ENCODE measurements at places on chromosomes 11 and 22. TPM values are rescaled to one million over a fixed set of nuclear protein-coding genes. Genes with fewer than 3 reads are reported as not detected.

The SAA4 gene
- polyA plus RNA-seq = not detected

The CCND1 gene
- 30.4 TPM for polyA plus RNA-seq

The UBQLNL gene
- polyA plus RNA-seq = 0.80 TPM

The OR4D5 gene
- not detected for polyA plus RNA-seq

The DBX1 gene
- not detected for polyA plus RNA-seq

The RBX1 gene
- polyA plus RNA-seq = 86.3 TPM

The HPX gene
- 0.73 TPM for polyA plus RNA-seq

The CCDC83 gene
- polyA plus RNA-seq = not detected

The AQP11 gene
- 0.52 TPM for polyA plus RNA-seq

The TMPRSS5 gene
- 1.9 TPM for polyA plus RNA-seq

The FBLN1 gene
- polyA plus RNA-seq = 36.4 TPM

The YPEL1 gene
- polyA plus RNA-seq = 4.2 TPM

The SYT9 gene
- polyA plus RNA-seq = 0.01 TPM

The GDPD4 gene
- polyA plus RNA-seq = not detected

The OR56A1 gene
- polyA plus RNA-seq = not detected

The TREH gene
- 0.83 TPM for polyA plus RNA-seq

The HDAC10 gene
- polyA plus RNA-seq = 7.9 TPM

The ANKK1 gene
- 0.06 TPM for polyA plus RNA-seq

- DNase-seq = no peak
Measured at GRCh38 chr11:102214623-102215022, 102.7 kb upstream of the BIRC3 start.

DNA sequence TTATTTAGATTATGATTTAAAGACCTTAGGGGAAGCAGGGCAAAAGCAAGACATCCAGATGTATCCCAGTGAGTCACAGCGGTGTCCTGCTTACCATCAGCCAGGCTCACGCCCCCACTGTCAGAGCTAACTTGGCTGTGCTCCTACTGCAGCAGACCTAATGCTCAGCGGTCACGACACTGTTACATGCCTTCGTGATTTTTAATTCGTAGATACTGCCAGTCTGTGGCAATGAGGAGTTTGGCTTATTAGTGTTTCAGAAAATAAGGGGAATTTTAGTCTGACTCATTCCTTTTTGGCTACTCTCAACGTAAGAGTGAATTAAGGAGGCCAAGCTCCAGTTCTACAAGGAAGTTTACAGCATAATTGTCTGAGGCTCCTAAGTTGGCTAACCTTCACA lies 22.7 kb downstream of the EFCAB6 start:
- peak; percentile 23 for DNase-seq

DNA sequence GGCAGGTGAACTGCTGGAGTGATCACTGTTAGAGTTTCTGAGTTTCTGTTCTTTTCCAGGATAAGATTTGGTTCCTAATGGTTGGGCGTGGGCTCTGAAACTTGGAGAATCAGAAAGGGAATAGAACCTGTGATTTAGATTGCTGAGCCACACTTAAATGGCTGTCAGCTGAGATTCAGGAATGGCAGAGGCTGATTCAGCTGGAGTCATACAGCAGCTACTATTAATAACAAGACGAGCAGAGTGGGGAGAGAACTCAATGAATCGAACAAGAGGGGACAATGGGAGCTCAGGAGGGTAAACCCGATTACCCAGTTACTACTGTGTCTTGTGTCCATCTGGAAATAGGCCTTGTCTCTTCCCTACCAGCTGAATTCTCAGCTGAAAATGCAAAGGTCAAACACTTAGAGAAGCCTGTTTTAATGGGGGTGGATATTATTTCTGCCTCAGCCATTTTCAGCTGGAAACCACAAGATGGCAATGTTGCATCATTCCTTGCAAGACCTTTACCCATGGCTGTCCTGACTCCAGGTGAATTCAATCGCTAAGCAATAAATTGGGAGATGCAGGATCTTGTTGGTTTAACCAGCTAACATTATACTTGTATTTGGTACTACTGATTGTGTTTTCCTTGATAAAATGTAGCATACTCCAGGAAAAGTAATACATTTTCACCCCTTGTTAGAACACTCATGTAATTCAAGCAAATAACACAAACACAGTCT lies 104.5 kb upstream of the RAG2 start:
- no peak for DNase-seq

DNA sequence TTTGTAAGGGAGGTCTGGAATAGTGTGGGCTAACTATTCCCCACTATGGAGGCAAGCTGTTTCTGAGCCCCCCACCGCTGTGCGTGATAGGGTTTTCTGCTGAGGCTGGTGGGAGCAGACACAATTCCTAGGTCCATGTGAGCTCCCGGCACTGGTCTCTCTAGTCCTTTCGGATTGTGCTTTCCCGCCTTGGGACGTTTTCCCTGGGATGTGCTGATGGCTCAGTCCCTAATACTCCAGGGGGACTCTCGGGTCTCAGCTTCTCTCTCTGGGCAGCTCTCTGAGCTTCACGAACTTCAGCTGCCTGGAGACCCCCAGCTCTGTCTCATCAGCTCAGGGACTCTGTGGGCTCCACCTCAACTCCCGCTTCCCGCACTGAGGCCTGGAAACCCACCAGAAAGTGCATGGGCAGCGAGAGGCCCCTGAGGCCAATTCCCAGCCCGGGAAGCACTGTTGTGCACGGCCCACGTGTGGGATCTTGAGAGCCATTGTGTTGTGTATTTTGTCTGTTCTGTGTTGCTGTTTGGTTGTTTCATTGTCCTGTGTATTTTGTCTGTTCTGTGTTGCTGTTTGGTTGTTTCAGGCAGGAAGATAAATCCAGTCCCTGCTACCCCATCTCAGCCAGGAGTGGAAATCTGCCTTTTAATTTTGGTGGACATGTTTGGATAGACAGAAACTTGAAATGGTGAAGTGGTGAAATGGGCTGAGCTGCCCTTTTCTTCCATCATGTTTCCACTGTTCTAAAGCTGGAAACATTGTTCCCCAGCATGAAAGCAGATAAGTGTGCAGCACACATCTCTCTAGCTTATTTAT lies 12.7 kb upstream of the TNNT3 start:
- no peak for DNase-seq

GRCh38 chr11:106961518-106961917 lies 56.8 kb downstream of the GUCY1A2 start:
- no peak for DNase-seq

GRCh38 chr11:31922450-31922849 lies 111.3 kb upstream of the PAX6 start:
- DNase-seq = no peak

DNA sequence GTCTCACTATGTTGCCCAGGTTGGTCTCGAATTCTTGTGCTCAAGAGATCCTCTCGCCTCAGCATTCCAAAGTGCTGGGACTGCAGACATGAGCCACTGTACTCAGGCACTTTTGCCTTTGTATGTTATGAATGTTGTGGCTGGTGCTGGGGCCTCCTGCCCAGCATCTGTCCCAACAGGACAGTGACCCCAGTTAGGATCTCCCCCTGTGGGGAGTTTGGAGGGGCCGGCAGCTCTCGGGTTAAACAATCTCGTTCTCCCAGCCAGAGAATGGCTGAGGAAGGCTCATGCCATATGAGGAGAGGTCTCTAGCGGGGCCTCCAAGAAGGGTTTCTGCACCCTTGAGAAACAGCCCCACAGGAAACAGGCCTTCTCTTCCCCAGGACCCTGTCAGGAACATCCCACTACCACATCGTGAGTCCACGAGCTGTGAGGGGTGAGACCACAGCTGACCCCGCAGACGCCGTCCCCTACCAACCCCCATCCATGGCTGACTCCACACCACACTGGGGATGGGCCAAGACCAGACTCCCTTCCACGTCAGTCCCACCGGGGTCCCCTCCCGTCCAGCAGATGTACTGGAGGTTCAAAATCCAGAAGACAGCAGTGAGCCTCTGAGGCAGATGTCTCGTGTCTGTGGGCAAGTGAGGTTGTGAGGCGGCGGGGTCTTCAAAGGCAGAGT lies 54.1 kb downstream of the SHANK2 start:
- DNase-seq = no peak

GRCh38 chr22:49352361-49353169 lies 475.1 kb downstream of the BRD1 start:
- DNase-seq = no peak

- DNase-seq = no peak
Measured at GRCh38 chr11:9850224-9850895, 186.5 kb downstream of the SWAP70 start.

GRCh38 chr11:67432655-67433349 lies 4.5 kb downstream of the RPS6KB2 start:
- no peak for DNase-seq

- DNase-seq = no peak
Measured at GRCh38 chr11:114085965-114086793, 26.7 kb downstream of the ZBTB16 start.

GRCh38 chr11:62151737-62152102 lies 27.9 kb downstream of the INCENP start:
- no peak for DNase-seq

- DNase-seq = no peak
Measured at GRCh38 chr11:111093061-111093460, 152.5 kb upstream of the POU2AF2 start.

- DNase-seq = no peak
Measured at GRCh38 chr22:18966748-18967147, 30.7 kb upstream of the PRODH start.

- no peak for DNase-seq
Measured at GRCh38 chr22:19599626-19600243, 75.5 kb upstream of the CLDN5 start.

GRCh38 chr22:21928048-21928447 lies 24.6 kb downstream of the PPM1F start:
- DNase-seq = no peak

- no peak for DNase-seq
Measured at GRCh38 chr11:111115890-111116289, 129.6 kb upstream of the POU2AF2 start.

- DNase-seq = no peak
Measured at GRCh38 chr11:88152381-88152780, 22.9 kb downstream of the RAB38 start.

DNA sequence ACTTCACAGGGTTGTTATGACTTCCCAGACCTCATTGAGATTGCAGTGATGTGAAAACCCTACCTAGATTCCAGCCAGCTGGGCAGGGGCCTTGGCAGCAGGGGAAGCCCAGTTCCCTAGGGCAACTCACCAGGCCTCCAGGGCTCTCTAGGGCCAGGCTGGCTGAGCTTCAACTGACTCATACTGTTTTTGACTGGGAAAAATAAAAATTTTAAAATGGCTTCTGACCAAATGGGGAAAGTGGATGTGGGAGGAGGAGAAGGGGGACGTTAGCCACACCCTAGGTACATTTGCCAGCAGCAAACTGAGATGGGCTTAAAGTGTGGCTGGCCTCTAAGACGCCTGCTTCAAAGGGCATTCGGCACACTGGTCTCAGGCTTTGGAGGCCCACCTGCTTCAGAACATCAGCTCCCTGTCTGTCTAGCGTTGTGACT lies 39.0 kb downstream of the BMAL1 start:
- no peak for DNase-seq

- no peak for DNase-seq
Measured at GRCh38 chr11:1771700-1772099, 8.0 kb upstream of the CTSD start.

DNA sequence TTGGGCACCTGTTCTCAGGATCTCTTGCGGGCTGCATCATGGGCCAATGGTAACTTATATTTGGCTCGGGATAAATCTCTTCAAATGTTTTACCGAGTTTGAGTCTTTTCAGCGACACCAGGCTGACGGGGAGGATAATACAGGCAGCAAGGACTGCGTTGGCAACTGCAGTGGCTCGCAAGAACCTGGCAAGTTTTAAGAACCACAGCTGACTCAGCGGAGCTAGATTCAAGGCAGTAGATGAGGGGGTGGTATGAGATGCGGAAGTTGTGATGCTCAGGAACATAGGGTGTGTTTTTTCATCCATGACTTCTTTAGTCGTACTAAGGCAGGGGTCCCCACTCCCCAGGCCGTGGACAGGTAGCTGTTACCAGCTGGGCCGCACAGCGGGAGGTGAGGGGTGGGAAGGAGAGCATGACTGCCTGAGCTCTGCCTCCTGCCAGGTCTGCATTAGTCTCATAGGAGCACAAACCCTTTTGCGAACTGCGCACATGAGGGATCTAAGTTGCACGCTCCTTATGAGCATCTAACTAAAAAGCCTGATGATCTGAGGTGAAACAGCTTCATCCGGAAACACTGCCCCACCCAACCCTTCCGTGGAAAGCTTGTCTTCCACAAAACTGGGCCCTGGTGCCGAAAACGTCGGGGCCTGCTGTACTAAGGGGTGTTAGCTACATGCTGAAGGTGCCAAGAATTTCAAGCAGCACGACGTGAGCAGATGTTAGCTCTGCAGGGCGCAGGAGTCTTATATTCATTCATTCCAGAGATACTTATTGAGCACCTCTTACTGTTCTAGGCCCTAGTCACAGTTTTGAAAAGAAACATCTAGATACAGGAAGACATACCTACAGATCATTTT lies 6.4 kb upstream of the JAM3 start:
- no peak for DNase-seq

GRCh38 chr22:50278461-50278860 lies 8.3 kb upstream of the MAPK11 start:
- no peak for DNase-seq

DNA sequence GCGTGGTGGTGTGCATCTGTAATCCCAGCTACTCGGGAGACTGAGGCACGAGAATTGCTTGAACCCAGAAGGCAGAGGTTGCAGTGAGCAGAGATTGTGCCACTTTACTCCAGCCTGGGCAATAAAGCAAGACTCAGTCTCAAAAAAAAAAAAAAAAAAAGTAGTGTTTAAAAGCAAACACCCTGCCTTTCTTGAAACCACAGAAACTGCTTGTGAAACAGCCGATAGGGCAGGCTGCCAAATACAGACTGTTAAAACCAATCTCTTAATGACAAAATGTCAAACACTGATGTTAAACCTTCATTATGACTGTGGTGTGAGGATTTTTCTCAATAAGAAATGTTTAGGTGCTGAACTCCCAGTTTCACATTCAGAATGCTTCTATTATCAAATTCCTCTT lies 27.3 kb downstream of the MARK2 start:
- no peak for DNase-seq

DNA sequence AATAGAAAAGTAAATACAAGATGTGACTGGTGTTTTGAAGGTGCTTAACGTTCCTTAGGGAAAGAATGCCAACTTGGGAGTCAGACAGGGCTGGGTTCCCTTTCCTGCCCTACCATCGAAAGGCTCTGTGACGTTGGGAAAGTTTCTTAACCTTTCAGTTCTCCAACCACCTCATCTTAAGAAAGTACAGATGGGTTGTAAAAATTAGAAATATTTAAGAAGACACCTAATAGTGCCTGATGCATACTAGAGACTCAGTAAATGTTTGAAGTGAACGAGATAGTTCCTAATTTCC lies 1.1 kb downstream of the GTPBP1 start:
- DNase-seq = no peak

DNA sequence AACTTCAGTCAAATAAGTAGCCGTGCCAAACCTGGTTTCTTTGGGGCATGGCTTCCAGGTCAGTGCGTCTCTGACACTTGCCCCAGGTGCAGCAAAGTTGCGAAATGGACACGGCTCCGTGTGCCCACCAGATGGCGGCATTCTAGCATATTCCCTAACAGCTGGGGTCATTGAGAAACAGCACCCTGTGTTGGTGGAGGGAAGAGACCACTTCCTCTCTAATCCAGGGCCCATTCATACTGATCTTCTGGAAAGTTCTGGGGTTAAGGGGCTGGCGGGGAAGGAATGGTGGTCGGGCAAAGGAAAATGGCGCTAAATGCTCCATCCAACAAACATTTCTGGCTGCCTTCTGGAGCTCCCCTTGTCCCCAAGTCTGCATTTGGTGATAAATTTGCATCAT lies 141.2 kb upstream of the TIMP3 start:
- DNase-seq = peak; percentile 70

GRCh38 chr11:111521135-111521534 lies 6.6 kb downstream of the HOATZ start:
- DNase-seq = no peak

- no peak for DNase-seq
Measured at GRCh38 chr22:33640900-33641299, 279.4 kb downstream of the LARGE1 start.

- DNase-seq = no peak
Measured at GRCh38 chr11:113684496-113684895, 21.6 kb downstream of the TMPRSS5 start.
